ENCODE measurements at places on chromosomes 4 and X.

- DNase-seq = no peak
Observed at GRCh38 chr4:81326581-81326980, 111.6 kb upstream of the PRKG2 start.

DNA sequence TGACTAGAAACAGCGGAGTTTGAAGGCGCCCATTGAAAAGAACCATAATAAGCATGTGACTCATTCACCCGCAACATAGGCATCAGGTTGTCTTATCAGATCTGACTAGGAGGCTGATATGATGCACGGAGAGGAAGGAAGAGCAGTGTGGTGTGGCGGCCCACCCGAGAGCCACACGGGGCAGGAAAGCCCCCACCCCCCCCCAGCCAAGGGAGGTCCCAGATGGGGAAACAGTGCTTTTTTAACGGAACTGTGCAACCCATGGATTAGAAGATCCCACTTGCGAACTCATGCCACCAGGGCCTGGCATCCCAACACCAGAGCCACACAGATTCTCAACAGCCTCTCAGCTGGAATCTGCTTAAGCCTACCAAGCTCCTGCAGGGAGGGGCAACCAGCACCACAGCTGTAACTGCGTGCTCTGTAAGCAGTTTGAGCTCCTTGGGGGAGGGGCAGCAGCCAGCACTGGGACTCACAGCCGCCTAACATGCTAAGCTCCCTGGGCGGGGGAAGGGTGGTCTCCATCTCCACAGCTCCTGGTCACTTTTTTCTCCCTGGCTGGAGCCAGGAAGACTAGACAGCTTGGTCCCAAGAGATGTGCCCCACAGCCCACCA, 466.2 kb downstream of the PDGFC start:
- DNase-seq = no peak

DNA sequence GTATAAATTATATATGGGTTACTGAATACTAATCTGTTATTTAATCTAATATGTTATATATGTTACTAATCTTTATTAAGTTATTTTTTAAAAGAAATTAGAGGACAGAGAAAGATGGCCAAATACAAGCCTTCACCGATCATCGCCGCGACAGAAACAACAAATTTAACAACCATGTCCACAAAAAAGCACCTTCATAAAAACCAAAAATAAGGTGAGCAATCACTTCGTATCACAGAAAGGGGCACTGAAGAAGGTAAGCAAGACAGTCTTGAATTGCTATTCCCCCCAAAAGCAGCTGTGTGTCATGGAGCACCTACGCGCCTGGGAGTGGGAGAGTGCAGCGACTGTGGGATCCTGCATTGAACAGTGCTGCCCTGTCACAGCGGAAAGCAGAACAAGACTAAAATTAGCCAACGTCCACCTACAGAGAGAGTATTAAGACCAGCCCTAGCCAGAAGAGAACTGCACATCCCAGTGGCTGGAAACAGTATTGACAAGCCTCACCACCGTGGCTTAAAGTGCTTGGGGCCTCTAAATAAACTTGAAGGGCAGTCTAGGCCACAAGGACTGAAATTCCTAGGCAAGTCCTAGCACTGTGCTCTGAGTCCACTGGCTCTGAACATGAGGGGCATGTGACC, 38.5 kb downstream of the LRBA start:
- no peak for DNase-seq

- DNase-seq = no peak
Observed at GRCh38 chr4:13059019-13059418, 425.1 kb downstream of the RAB28 start.

- DNase-seq = no peak
Observed at GRCh38 chrX:79506001-79506400, 138.9 kb upstream of the ITM2A start.

GRCh38 chr4:122577808-122578781, 42.8 kb downstream of the IL21 start:
- DNase-seq = no peak

DNA sequence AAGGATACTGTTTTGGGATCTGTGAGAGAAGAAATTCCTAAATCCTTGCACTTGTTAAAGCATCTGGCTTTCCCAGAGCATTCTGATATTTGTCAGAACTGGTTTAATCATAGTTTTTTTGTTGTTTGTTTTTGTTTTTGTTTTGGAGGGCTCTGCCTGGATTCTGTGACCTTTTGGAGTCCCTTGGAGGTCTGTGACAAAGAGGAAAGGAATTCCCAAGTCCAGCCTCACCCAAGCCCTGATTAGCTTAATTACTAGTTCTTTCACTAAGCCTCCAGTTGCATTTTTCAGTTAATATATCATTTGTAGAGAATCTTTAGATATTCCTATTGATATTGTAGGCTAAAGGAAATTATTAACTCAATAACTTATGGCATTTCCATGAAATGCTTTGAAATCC, 711 bp downstream of the ACE2 start:
- no peak for DNase-seq

DNA sequence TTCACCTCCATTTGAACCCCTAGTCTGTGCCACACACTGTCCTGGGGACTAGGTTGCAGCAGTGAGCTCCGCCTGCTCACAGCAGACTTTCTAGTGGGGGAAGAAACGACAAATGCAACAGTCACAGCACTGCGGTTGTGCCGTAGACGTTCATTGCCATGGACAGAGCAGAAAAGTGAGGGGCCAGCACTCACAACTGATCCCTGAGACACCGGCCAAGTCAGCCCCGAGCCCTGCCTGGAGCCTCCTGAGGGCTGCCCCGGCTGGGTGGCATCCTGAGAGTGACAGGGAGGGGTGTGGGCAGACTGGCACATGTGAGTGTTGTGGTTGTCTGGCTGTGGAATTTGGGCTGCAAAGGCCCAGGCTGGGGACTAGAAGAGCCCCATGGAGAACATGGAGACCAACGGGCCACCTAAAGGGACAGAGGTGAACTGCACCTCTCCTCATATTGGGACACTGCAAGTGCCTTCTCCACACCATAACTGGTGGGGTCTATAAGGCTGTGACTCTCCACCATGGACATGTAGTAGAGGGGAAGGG, 4.6 kb downstream of the DUSP9 start:
- no peak for DNase-seq

DNA sequence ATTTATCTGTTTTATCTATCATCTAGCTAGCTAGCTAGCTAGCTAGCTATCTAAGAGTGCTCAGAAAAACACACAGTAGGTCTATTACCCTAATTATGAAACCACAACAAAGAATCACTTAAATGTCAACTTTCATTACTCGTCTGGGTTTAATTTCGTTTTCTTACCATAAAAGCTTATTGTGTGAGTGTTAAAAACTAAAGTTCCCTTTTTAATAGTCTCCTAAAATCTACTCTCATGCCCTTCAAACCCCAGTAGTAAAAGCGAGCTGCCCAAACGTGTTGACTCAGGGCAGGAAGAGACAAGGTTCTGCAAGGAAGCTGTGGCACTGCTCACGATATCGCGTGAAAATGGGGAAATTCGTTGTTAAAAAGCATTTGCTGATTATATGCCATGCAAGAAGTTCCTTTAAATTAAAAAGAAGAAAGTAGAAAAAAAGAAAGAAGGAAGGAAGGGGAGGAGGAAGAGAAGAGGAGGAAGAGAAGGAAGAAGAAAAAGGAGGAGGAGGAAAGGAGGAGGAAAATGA, 595 bp downstream of the MBNL3 start:
- no peak for DNase-seq

GRCh38 chr4:110902500-110902899, 279.6 kb upstream of the PITX2 start:
- DNase-seq = no peak

- no peak for DNase-seq
Observed at GRCh38 chr4:110034026-110034393, 121.3 kb downstream of the EGF start.

- no peak for DNase-seq
Observed at GRCh38 chr4:46387956-46388355, 2.0 kb downstream of the GABRA2 start.

DNA sequence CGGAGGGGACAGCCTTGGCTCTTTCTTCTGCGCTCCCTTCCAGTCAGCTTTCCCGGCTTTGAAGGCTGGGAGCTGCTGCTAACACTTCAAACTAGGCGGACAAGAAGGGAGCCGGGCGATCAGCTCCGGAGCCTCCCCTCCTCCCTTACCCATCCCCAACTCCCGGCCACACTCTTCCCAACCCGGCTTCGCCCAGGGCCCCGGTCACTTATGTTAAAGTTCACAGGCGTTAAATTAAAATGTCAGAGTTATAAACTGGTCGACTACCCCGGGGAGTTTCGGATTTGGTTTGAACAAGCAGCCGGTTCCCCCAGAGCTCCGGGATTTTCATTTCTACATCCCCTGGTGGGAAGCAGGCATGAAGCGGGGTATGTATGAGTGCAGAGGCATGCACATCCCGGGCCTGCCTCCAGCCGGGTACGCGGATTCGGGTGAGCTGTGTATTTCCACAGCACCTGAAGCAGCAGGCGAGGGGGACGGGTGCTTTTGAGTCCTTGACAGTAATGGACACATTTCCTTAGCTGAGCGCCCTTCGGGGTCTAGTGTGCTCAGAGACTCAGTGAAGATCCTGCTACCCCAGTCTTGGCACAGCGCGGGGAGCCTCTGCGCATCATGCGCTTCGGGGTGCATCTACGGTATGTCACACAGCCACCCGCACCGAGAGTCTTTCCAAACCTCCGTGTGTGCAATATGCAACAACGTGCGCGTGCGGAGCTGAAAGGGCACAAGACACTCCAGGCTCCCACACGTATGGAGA, 880 bp downstream of the UNC5C start:
- no peak for DNase-seq

- DNase-seq = no peak
Observed at GRCh38 chr4:1403591-1404572, 2.4 kb downstream of the NKX1-1 start.

DNA sequence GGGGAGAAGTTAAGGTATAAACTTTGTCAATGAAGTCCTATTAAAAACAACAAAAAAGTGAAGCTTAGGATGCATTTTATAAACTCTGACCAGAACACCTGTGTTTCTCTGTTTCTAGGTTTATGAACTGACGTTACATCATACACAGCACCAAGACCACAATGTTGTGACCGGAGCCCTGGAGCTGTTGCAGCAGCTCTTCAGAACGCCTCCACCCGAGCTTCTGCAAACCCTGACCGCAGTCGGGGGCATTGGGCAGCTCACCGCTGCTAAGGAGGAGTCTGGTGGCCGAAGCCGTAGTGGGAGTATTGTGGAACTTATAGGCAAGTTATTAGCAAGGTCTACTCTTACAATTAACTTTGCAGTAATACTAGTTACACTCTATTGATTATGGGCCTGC, 46.6 kb downstream of the HTT start:
- no peak for DNase-seq

GRCh38 chrX:151679798-151680402, 15.4 kb upstream of the PRRG3 start:
- no peak for DNase-seq

DNA sequence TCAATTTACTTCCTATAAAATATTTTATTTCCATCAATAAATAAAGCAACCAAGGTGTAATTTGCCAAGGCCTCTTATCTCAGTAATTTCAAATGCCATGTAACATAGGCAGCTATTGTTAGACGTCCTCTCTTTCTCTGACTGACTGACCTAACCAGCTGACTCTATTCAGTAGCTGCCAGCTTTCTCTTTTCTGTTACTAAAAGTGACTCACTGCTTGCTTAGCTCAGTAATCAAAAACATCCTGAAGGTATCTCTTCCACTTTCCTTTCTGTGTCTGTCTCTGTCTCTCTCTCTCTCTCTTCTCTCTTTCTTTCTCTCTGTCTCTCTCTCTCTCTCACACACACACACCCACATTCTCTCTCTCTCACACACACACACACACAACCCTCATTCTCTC, 134.2 kb downstream of the SPOCK3 start:
- no peak for DNase-seq

DNA sequence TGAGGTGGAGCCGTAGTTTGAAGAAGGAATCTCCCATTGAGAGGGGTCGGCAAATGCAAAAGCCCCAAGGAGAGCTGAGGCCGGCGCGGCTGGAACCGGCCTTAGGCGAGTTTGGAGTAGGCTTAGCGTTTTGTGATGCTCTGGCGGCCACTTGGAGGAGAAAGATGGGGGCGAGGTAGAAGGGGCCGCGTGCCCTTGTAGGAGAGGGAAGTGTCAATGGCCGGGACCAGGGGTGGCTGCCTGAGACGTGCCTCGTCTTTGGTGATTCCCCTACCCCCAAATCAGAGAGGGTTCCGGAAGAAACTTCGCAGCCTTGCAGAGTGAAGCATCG, 11.7 kb downstream of the MSX1 start:
- no peak for DNase-seq

- no peak for DNase-seq
Observed at GRCh38 chr4:41638866-41639265, 100.9 kb downstream of the LIMCH1 start.

DNA sequence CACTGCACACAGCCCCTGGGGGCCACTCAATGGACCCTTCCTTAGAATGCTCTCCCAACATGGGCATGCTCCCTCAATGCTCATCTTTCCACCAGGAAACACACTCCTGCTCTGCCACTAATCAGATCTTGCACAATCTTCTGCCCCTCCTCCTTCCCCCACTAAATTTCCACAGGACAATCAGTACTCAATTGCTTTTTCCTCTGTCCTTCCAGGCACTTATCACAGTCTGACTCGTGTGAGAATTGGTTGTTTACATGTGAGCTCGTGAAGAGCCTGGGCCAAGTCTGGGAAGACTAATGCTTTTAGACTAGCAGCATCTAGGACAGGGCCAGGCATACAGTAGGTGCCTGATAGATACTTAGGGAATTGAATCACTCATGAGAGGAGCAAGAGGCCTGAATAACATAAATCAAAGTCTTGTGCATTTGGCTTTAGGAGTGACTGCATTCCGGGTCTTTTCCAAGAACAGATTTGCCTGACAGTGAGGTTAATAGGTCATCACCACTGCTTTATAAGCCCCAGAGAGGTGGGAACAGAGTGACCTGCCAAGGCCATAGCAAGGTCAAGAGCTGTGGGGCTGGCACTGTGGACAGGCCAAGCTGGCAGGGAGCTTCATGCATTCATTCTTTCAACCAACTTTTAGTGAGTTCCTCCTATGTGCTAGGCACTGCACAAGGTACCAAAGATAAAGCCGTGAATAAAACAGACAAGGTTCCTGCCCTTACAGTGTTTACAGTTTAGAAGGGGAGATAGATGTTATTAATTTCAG, 55.0 kb downstream of the PRPS1 start:
- no peak for DNase-seq

DNA sequence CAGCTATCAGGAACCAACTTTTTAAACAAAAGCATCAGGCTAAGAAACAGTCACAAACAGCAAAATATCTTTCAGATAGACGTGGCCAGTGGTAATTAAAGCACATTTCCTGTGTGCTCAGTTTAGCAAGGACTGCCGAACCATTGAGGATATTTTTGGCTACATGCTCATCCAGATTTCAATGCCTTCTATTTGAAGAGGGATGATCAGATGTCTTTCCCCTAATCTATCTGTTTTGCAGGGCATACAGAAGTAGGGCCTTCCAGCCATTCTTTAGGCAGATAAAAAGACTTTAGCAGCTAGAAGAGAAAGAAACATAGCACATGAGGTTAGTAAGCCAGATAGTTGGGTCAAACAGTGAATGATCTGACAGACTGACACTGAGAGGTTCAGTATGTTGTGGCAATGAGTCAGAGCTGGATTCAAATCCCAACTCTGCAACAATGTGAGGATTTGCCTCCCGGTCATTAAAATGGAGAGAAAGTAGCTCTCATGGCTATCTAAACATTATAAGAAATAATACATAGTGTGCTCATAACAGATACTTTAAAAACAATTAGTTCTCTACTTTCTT, 100.0 kb upstream of the PRKG2 start:
- no peak for DNase-seq
